Stimulated activated CD4-positive, alpha-beta T cell treated with anti-CD3 and anti-CD28 coated beads, Interleukin-4, amount 100 ng/mL, for 4 hours (primary cell): ENCODE measurements at places on chromosomes 16 and 17.
A peak's percentile ranks its signal among the peaks of the same experiment; 100 is the strongest.

- no peak for DNase-seq
Observed at GRCh38 chr16:73216932-73217331, 169.0 kb upstream of the ZFHX3 start.

GRCh38 chr17:80927791-80928216, 63.8 kb upstream of the CHMP6 start:
- no peak for DNase-seq

GRCh38 chr17:74369221-74369620, 1.9 kb downstream of the GPR142 start:
- peak; percentile 65 for DNase-seq

- DNase-seq = no peak
Observed at GRCh38 chr16:63983401-63983800, 1138.5 kb downstream of the CDH11 start.
